ENCODE measurements at places on chromosomes 1 and 21.
A peak's percentile ranks its signal among the peaks of the same experiment; 100 is the strongest.

GRCh38 chr1:107228704-107229371, 88.0 kb downstream of the NTNG1 start:
- DNase-seq, result no peak

GRCh38 chr1:9331558-9332346, 39.1 kb downstream of the SPSB1 start:
- DNase-seq, result no peak

DNA sequence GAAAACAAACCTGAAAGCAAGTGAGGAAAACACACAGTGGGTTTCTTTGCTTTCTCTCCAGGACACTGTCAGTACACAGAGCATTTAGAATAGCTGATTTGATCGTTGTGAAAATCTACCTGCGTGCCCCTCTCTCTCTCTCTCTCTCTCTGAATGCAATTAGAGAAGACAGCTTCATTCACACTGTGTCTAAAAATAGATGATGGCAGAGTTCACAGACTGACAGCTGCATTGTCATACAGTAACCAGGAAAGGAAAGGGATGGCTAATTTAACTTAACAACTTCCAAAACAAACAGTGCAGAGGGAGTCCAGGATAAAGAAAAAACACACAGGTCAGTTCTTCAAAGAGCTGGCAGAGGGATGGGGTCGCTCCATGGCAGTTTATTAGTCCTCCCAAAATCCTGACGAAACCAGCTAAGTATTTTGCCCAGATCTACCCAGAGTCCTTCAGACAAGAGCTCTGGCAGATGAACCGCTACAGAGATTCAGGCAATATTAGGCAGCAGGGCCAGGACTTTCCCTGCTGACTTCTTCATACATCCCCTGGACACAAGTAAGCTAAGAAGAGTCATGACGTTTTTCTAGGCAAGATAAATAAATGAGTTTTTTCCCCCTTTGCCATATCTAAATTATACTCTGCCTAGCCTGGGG, 58.9 kb downstream of the WLS start:
- no peak for DNase-seq

DNA sequence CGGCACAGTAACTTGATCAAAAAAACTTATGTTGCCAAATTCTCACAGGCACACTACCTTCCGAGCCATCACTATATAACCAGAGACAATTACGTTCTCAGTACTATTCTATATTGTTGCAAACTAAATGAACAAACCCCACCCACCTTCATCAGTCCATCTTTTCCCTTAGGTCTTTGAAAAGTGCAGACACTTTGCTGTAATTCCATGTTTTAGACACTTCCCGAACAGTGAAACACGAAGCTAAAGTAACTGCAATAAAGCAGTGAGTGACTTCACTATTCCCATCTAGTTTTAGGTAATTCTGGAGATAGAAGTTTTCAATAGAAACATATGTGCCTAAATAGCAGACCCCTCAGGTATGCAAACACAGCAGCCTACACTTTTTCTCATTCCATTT, 7.7 kb downstream of the SFPQ start:
- DNase-seq, result no peak

DNA sequence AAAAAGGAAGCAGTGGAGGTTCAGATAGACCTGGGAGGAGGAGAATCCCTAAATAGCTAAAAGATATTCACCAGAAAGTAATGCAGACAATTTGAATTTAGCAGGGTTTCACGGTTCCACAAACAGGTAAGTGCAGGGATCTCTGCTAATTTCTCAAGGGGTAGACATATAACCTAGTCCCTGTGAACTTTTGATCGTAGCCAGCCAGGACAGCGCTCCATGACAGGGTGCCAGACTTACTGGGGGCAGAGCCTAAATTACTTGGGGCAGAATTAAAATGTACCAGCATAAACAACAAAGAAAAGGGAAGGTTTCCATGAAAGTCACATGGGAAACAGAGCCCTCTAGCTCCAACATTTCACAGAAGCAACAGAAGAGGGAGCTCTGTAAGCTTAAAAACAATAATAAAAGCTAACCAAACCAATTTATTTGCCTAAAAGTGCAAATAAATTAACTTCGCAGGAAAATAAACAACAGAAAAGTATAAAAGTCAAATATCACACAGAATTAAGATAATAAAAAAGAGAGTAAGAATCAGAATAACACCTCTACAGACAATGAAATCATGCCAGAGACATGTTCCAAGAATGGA, 198.3 kb downstream of the DUSP10 start:
- no peak for DNase-seq

GRCh38 chr1:209686322-209686721, 11.1 kb downstream of the G0S2 start:
- DNase-seq, result no peak

GRCh38 chr1:50774759-50775351, 185.2 kb downstream of the FAF1 start:
- DNase-seq, result no peak

- DNase-seq, result no peak
Observed at GRCh38 chr1:27548136-27548853, 55.6 kb downstream of the AHDC1 start.

DNA sequence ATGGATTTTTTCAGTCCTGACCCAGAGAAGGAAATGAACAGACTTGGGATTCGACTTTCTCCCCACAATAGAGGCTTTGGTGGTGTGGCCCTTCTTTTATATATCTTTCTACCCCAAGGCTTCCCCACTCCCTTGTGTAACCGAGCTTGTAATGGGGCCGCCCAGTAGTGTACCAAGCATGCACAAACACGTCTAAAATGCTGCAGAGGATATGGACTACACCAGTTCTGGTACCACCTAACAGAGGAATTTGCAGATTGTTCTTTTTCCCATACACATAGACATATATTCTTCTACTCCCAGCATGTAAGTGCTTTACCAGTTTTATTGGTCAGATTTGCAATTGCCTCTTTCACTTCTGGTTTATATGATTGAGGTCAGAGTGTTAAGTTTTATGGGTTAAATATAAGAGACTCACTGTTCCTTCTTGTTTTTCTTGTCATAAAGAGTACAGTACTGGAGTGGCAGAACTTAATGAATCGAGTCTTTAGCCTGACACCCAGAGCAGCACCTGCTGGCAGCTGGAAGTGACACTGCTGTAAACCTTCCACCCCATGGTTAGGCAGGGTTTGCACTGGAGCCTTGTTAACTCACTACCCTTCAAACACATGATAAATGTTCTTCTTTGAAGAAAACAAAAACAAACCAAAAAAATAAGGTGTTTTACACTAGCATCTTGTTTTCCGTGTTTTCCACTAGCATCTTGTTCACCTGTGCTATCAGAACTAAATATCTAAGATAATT, 198.6 kb downstream of the PTPRC start:
- no peak for DNase-seq

DNA sequence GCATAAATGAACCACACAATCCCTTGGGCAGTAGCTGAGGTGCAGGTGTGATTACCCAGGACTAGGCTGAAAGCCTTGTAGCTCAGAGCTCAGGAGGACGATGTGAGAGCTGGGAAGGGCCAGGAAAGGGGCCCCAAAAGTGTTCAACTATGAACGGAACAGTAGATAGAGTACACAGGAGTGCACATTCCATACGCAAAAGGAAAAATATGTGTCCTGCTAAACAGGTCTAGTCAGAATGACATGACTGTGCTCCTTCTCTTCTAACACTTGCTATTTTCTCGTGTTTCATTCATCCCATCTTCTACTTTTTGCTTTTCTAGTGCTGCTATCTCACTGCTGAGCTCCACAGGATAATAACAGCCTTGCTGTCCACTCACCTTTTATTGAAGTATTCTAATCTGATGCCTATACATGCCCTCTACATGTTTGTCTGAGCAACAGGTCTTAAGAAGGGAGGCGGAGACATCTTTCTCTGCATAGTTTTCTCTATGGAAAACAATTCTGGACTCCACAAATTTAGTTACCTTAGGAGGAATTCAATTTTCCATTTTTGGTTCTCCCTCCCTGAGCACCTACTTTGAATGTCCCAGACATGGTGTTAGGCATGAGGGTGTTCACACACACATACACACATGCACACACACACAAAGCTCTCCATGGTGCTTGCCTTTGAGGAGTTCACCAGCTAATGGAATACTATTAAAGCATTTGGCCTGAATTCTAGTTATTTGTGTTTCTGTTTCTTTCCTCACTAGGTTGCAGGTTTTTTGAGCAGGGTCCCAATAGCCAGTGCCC, 3.4 kb downstream of the S100A10 start:
- DNase-seq, result no peak

DNA sequence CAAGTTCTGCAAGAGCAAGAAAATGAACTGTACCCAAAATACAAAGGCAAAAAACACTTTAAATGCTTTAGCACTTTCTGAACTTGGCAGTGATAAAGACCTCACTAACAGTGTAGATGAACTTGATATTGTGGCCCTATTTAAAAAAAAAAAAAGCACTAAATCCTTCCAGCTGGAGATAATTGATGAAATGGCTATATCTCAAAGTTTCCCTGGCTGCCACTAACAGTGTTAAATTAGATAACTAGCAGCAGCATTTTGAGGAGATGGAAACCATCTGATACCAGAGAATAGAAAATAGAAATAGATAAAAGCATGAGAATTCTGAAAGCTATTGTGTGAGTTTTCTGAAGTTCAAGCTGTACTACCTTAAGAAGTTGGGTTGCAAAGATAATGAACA, 317.2 kb downstream of the RWDD3 start:
- no peak for DNase-seq

- no peak for DNase-seq
Observed at GRCh38 chr1:115118611-115119010, 29.3 kb upstream of the TSPAN2 start.

DNA sequence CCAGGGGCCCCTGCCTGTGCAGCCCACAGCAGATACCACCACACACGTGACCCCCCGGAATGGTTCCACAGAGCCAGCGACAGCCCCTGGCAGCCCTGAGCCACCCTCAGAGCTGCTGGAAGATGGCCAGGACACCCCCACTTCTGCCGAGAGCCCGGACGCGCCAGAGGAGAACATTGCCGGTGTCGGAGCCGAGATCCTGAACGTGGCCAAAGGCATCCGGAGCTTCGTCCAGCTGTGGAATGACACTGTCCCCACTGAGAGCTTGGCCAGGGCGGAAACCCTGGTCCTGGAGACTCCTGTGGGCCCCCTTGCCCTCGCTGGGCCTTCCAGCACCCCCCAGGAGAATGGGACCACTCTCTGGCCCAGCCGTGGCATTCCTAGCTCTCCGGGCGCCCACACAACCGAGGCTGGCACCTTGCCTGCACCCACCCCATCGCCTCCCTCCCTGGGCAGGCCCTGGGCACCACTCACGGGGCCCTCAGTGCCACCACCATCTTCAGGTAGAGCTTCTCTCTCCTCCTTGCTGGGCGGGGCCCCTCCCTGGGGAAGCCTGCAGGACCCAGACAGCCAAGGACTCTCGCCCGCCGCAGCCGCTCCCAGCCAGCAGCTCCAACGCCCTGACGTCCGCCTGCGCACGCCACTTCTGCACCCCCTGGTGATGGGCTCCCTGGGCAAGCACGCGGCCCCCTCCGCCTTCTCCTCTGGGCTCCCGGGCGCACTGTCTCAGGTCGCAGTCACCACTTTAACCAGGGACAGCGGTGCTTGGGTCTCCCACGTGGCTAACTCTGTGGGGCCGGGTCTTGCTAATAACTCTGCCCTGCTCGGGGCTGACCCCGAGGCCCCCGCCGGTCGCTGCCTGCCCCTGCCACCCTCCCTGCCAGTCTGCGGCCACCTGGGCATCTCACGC, 51.0 kb downstream of the COL18A1 start:
- no peak for DNase-seq

GRCh38 chr1:221829327-221830015, 87.6 kb upstream of the DUSP10 start:
- DNase-seq, result peak; percentile 48

DNA sequence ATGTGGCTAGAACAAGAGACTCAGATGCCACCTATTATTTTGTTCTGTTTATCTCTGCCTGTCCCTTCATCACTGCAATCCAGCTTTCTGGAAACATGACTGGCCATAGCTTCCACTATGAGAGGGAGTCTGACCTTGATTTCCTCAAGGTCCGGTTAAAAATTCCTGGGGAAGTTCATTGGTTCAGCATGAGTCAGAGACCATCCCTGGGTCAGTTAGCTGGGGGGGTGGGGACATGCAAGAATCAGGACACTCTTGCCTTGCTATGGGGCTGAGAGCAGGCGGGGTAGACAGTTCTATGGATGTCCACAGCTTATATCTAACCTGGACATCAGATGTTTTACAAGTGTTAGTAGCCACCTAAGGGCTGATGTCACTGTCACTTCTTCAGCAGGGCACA, 81.1 kb downstream of the TENT5C start:
- DNase-seq, result no peak

DNA sequence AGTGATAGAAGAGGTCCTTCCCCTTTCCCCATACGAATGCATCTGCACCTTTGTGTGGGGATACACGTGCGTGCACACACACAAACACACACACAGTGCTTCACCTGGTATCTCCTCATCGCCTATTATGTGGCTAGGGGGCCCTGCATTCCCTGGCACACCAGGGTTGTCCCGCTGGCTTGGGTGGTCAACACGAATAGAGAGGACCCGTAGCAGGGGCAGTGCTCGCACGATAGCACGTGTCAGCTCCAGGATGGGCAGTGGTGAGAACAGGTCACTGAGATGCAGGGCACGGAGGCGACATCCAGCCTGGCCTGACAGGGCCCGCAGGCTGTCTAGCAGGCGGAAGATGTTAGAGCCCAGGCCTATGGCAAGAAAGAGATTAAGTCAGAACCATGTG, 22.4 kb downstream of the LRRC41 start:
- no peak for DNase-seq

GRCh38 chr1:19327301-19327700, 15.2 kb downstream of the SLC66A1 start:
- DNase-seq, result no peak

GRCh38 chr1:234997896-234998741, 130.5 kb downstream of the TOMM20 start:
- DNase-seq, result no peak

- DNase-seq, result no peak
Observed at GRCh38 chr1:2130156-2130555, 64.4 kb downstream of the FAAP20 start.

DNA sequence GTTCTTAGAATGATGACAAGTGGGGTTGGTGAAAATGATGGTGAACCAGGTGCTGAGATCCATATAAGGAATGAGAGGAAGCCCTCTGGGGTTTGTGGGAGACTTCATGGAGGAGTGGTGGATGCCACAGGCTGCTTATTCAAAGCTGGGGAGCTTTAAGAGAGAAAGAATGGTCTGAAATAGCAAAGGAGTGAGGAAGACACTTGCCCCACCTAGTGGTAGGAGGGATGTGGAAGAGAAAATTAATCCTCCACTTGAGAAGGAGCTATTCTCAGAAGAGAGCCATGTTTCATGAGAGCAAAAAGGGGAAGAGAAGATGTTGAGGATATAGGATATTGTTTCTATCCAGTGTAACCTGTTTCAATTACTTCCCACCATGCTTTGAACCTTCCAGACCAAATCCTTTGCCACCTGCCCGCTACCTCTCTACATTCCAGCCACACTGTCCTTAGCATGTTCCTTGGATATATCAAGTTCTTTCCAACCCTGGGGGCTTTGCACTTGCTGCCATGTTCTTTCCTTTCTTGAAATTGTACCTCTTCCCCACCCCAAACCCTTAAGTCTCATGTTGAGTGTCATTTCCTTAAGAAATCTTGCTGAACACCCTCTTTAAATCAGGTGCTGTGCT, 19.6 kb upstream of the ZNF648 start:
- DNase-seq, result no peak

Measured in activated T-cell treated with anti-CD3 and anti-CD28 coated beads for 48 hours (primary cell).